ENCODE measurements at places on chromosomes 3 and 15.

DNA sequence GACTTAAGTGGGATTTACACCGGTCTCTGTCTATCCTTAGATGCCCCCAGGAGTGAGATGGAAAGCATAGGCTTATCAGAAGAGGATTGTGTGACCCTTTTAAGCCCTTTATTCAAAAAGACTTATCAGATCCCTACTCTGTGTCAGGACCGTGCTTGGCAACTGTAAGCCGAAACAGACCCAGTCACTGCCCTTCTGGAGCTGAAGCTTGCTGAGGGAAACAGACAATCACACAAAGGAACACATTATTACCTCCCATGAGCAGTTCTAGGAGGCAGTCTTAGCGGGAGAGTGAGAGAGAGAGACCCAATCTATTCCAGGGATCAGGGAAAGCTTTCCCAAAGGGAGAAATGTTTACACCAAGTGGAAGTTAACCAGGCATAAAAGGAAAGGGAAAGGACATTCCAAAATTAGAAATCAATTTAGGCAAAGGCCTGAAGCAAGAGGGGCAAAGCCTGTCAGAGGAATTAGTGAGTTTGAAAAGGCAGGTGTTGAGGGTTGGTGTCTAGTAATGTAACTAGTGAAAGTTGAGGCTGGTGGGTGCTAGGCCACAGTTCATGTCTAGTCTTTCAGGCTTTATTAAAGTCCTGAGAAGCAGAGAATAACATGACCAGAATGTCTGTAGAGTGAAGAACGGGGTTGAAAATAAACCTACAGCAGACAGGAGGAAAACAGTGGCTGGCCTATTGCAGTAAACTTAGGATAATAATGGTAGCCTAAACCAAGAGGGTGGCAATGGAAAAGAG is 86.7 kb downstream of the THBS1 start:
- DNase-seq = no peak

- DNase-seq = no peak
These were observed 50.2 kb upstream of the MUC13 start for GRCh38 chr3:124984754-124985153.

- DNase-seq = no peak
These were observed 213.3 kb upstream of the THBS1 start for GRCh38 chr15:39367596-39367995.

- DNase-seq = peak; percentile 65
These were observed 160.5 kb upstream of the CHRNA7 start for GRCh38 chr15:31869686-31870307.

GRCh38 chr3:171343693-171344092 is 116.5 kb downstream of the TNIK start:
- no peak for DNase-seq

DNA sequence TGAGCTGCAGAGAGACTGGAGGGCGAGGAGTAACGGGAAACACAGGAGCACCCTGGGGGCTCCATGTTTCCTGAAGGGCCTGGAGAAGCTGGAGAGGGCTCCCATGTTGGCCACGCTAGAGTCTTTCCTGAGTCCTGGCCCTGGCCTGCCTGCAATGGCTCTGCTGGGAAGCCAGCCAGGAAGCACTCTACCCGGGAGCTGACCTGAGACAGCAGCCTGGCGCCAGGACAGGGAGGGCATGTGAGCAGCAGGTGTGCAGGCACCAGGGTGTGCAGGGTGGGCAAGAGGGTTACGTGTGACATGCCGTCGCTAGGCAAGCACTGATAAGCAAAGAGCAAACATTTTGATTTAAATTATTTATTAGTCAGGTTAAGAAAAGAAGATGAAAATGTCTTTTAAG is 301.4 kb downstream of the OCA2 start:
- DNase-seq = no peak

- no peak for DNase-seq
These were observed 212.6 kb downstream of the ZNF621 start for GRCh38 chr3:40737343-40737742.

DNA sequence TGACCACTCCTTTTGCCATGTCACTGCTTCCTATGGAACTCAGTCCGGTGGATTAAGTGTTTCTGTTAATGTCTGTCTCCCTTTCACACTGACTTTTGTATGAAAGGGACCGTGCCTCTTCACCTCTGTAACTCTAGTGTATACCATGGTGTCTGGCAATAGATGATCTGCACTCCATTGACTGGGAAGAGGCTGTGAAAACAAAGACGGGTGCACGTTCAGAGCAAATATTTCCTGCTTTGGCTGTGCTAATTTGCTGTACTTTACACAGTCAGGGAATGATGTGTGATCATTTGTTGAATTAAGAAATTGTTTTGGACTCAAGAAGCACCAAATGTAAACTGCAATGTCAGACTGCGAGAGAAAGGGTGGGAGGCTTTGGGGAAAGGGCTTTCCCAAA is 315.2 kb downstream of the RORA start:
- DNase-seq = no peak

GRCh38 chr15:70050441-70050840 is 47.3 kb downstream of the TLE3 start:
- DNase-seq = peak; percentile 48

DNA sequence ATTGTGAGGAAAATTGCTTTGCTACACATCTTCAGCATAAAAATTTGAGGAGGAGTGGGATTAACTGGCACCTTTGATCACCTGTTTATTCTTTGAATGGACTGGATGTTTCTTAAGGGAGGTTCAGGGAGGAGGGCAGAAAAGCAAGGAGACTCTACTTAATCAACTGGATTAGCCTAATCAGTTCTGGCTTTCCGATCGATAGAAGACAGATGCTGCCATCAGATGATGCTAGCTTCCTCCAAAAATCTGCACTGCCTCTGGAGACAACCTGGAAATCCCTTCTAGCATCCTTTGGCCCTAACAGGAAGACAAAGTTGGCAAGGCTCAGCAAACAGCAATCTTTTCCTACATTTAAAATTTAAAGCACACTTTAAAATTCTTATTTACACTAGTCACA is 197.8 kb downstream of the EBLN2 start:
- DNase-seq = peak; percentile 75

DNA sequence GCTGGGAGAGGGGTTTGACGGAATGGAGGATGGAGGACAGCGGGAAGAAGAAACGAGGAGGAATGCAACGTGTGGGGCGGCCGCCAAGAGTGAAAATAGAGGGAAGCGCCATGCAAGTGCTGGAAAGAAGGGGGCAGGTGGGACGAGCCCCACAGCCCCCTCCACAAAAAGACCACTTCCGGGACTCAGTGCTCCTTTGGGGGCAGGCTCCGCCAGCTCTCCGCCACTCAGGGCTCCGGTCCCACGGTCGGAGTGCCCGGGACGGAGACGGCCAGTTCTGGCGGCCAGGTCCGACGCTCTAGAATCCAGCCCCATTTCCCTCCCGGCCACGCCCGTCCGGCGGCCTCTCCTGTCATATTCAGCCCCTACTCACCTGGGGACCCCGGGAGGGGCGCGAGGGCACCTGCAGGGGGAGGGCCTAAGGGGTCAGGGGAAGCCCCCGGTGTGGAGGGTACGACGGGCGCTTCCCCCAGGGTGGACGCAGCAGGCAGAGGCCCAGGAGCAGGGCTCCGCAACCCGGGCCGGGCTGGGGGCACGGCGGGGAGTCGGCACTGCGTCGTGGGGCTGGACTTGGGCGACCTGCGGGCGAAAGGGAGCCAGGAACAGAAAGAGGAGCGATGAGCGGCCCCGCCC is 25.5 kb upstream of the CSPG4 start:
- no peak for DNase-seq

DNA sequence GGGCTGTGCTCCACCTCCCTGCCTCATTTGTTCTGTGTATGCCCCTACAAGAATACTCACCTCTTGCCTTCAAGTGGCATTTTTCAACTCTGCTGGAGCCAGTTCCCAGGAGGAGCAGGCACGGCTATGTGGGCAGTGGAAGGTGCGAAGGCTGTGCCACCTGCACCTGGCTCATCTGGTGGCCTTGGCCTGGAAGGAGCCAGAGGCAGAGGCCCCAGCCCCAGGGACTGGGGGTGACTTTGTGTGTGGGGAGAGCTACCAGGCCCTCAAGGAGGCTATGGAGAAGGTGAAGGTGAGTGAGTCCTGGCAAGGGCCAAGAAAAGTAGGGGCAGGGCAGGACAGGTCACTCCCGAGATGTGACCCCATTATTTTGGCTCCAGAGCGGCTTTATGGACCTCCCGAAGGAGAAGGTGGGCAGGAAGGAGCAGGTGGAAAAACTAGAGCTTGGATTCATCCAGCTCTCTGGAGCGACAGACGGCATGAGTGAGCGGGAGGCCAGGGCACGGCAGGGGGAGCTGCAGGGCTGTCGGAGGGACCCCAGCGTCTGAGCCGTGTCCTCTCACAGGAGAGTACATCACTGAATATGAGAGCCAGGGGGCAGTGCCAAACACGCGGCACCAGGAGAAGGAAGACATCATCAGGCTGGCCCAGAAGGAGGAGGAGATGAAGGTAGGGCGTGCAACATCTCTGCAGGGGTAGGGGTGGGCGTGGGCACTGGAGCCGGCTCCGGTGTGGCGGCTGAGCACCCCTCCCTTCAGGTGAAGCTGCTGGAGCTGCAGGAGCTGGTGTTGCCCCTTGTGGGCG is 57.3 kb upstream of the UBE2Q2 start:
- DNase-seq = peak; percentile 75

DNA sequence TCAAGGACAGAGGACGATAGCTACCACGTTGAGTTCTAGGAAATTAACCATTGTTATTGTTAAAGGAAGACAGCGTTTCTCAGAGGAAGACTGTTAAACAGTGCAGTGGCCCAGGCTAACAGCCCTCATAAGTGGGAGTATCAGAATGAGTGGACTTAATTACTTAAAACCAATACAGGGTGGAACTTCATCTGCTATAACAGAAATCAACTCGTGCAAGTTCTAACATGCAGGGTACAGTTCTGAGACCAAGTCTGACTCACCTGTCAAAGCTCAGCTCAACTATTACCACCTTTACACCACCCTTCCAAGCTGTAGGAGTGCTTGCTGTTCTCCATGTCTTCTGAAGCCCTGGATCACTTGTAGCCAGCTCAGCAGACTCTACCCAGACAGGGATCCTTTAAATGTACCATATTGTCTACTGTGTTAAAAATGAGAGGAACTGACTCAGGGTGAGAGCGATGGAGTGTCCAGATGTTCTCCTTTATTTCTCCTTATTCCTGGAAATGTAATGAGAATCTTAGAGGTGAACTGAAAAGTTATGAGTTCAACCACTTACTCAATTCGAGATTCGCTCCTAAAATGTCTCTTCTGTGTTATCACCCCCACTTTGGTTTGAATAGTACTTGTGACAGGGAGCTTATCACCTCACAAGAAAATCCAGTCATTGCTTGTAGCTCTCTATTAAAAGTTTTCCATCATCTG is 26.5 kb downstream of the CD86 start:
- DNase-seq = no peak

GRCh38 chr15:88896333-88897033 is 1.1 kb upstream of the HAPLN3 start:
- no peak for DNase-seq

DNA sequence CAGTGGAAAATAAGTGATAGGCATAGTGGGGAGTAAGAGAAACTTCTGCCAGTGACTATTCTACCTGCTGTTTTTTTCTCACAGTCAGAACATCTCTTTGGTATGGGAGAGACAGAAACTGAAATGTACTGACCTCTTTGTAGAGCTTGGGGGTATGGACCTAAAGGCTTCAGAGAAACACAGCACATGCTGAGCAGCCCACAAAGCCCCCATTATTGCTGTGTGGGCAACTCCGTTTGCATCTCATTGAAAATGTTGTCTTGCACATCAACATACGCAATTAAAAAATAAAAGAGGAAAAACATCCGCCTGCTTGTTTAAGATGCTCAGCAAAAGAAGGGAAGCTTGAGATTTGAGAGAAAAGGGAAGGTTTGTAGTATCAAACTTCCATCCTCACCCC is 443.4 kb upstream of the SEMA6D start:
- no peak for DNase-seq

DNA sequence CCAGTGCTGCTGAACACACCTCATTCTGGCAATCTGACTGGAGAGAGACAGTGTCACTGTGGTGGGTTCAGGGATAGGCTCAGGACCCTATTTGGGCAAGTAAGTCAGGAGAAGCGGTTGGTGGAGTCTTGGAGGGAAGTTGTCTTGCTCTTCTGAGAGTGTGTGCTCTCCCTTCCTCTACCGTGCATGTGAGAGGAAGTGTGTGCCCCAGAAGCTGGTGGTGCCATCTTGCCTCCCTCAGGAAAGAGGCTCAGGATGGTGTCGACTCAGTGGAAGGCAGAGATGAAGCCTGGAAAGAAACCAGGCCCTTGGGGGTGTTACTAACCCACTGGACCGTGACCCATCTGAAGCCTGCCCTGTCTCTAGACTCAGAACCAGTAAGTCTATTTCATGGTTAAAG is 6.8 kb upstream of the RARRES1 start:
- no peak for DNase-seq

DNA sequence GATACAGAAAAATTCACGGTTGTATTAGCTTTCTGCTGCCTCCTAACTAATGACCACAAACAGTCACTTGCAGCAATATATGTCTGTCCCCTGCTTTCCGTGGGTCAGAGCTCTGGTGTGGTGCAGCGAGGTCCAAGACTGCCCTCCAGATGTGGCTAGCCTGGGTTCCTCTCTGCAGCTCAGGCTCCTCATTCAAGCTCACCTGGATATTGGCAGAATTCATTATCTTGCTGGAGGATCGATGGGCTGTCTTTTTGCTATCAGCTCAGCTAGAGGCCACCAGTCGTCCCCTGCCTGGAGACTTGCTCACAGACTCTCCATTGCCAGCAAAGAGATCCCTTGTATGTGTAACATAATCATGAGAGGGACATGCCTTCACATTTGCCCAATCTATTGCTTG is 12.8 kb upstream of the PLXNA1 start:
- no peak for DNase-seq

DNA sequence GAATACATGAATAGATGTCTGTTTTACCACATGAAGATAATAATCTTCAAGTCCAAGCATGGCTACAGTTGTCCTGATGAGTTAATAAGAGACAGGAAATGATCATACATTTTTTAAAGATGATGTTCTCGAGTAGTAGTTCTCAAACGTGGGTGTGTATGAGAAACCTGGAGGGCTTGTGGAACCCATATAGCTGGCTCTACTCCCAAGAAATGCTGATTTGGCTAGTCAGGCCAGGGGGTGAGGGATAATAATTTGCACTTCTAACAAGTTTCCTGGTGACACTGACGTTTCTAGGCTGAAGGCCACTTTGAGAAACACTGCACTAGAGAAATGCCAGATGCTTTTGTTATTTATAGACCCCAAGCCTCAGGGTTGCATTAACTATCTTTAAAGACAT is 37.0 kb downstream of the ROPN1B start:
- DNase-seq = no peak

- peak; percentile 83 for DNase-seq
These were observed 93.9 kb downstream of the RBPMS2 start for GRCh38 chr15:64681424-64682024.
